A549 (cell line): ENCODE measurements at places on chromosomes 7 and 10.

- DNase-seq, result no peak
Measured at GRCh38 chr10:9294132-9294663, 1239.7 kb downstream of the GATA3 start.

DNA sequence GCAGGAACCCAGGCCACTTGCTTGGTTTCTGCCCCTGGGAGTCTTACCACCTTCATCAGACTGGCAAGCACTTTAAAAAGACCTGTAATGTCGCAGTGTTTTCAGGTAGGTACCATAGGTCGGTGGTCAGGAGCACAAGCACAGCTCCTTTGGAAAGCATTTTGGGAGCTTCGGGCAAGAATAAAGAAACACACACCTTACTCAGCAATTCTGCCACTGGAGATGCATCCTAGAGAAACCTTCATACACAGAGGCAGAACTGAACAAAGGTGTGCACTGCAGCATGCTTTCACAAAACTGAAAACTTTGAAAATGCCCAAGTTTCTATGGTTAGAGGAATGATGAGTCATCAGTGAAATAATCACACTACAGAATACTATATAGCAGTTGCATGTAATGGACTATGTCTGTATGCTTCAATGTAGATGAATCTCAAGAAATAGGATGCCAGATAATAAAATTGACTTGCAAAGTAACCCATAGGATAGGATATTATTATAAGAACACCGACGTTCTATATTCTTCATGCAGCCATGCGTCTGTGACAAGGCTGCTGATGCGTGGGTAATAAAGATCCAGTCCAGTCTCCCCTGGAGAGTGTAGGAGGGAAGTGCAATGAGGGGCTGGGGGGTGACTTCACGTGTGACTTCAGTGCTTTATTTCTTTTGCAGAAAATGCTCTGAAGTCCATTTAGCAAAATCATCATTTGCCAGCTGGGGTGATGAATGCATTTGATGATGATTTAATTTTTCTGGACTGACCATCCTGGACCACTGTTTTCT is 309.5 kb downstream of the WDR37 start:
- no peak for DNase-seq

GRCh38 chr10:92052088-92052487 is 128.5 kb downstream of the BTAF1 start:
- DNase-seq, result no peak

GRCh38 chr10:52210161-52210560 is 103.9 kb upstream of the DKK1 start:
- no peak for DNase-seq

- DNase-seq, result no peak
Measured at GRCh38 chr7:49500741-49501140, 272.7 kb upstream of the VWC2 start.

- peak; percentile 17 for DNase-seq
Measured at GRCh38 chr10:14186245-14186644, 144.5 kb downstream of the FRMD4A start.

DNA sequence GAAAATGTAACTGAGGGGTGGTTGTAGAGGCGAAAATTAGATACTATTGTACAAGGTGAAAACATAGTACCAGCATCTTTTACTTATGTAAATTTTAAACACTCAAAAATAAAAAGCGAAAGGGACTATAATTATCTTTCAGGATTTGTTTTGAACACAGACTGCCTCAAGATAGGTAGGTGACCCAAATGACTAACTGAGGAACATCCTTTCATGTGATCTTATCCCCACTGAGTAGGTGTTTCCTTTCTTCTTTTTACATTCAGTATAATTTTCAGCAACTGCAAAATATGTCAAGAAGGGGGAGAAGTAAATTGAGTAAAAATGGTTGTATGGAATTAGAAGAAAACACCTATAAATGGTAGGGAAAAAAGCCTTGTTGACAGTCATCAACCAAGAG is 236.7 kb downstream of the PHF14 start:
- no peak for DNase-seq

DNA sequence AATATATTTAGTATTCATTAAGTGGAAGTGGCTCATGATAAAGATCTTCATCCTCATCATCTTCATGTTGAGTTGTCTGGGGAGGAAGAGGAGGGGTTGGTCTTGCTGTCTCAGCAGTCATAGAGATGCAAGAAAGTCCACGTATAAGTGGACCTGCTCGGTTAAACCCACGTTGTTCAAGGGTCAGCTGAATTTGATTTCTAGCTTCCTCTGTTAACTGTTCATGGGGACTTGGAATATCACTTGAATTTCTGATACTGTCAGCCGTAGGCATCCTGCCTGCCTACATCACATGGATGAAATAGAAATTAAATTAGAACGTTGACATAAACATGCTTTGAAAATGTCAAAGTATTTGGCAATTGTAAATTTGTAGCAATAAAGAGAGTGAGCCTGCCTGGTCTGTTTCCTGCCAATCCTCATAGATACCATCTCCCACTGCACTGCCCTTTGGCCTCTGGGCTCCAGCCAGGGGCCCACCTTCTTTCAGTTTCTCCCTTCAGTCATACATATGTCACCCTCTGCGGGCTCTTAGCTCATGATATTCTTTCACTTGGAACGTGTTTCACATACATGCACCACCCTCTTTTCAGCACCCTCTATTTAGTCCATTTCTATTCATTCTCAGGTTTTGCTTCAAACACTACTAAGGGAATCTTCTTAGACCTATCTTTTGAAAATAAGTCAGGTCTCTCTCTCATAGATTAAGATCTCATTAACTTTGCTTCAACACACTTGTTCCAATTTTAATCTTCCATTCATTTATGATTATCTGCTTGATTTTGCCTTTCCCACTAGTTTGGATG is 376.3 kb downstream of the IPMK start:
- no peak for DNase-seq

DNA sequence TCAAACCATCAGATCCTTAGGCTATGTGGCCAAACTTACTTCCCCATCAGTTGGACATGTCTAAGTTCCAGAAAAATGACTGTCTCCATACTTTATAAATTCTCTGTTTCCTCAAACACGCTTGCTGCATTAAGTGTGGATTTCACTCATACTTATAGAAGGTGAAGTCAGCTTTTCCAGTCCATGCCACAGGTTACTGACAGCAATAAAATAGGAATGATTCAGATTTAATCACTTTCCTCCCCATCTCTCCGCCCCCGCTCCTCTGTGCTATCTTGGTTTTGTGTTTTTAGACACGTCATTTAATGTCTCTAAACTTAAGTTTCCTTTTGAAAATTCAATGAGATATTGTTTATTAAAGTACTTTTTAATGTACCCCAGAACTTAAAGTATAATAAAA is 1098.0 kb upstream of the C7orf33 start:
- DNase-seq, result no peak

DNA sequence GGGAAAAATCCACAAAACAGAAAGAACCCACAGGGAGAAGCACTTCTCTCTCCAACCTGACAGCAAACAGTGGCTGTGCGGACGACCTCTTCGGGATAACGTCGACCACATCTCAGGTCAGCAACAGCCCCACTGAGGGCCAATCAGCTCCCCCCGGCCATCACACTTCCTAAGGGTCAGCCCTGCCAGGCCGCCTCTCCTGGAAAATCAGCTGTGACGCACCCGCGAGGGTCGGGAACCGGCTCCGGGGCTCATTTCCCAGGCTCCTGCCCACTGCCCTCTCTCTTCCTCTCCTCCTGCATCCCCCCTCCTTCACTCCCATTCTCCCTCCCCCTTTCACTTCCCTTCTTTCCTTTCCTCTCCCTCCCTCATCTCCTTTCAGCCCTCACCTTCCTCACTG is 118.3 kb downstream of the DIP2C start:
- no peak for DNase-seq

DNA sequence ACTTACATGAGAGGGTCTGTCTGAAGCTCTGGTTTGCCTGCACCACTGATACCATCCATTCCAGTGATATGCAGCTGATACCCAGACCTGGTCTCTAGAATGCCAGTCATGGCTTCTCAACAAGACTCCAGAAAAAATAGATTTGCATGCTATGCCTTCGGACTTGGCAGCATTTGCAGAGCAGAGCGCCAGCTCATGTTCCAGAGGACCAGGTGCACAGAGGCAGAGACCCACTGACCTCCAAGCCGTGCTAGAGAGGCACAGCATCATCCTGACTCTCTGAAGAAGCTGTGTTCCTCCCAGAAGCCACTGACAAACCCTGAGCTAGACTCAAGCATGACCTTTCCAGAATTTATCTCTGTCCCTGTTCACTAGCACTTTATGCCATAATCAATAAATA is 6.9 kb upstream of the PRKAG2 start:
- DNase-seq, result no peak

DNA sequence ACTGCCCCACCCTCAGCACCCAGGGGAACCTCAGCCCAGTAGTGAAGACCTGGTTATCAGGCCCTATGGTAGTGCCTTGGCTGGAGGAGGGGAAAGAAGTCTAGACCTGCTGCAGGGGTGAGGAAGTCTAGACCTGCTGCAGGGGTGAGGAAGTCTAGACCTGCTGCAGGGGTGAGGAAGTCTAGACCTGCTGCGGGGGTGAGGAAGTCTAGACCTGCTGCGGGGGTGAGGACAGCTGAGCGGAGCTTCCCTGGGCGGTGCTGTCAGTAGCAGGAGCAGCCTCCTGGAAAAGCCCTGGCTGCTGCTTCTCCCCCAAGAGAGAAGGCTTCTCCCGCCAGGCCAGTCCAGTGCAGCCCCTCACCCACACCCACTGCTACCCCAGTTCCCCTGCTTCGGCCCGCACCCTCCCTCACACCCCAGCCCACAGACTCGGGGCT is 6.3 kb downstream of the NOS3 start:
- DNase-seq, result no peak

DNA sequence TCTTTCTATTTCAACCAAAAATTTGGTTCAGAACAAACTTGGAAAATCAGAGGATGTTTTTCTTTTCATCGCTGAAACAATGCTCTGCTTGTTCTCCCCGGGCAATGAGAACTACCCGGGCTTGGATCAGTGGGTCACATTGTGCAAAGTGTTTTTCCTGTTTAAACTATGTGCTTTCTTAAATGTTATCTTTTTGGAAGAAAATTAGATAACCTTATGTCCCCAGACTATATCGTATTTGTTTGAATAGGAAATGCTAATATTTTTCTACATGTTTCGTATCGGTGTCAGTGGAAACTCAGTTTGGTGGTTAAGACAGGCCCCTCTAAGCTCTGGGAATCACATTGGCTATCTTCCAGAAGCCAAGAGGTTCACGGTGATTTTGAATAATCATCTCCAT is 319.5 kb upstream of the NFE2L3 start:
- no peak for DNase-seq

- peak; percentile 73 for DNase-seq
Measured at GRCh38 chr7:149355390-149356048, 93.5 kb downstream of the ZNF783 start.
